Stimulated activated effector memory CD8-positive, alpha-beta T cell treated with anti-CD3 and anti-CD28 coated beads, Interleukin-12 subunit alpha, Interleukin-12 subunit beta, amount 100 ng/mL, for 72 hours (primary cell): ENCODE measurements at places on chromosomes 6 and 20.

DNA sequence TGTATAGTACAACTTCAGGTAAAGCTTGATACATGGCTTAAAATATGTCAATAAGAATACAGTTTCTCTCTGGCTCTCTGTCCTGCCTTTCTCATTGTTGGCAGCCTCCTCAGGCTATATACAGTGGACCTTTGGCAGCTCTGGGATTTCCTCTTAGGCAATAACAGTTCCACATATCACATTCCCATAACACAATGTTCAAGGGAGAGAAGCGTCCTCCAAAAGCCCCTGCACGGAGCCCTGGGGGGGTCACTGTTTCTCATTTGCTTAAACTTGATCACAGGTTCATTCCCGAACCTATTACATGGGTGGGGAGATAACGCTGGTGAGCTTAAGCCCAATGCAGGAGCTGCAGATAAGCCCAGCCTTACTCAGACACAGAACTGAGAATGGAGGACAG lies 4.4 kb upstream of the FLRT3 start:
- no peak for DNase-seq

GRCh38 chr6:163554663-163555062 lies 140.1 kb downstream of the QKI start:
- peak; percentile 32 for DNase-seq

- no peak for DNase-seq
These were observed 77.8 kb downstream of the NINL start for GRCh38 chr20:25507385-25508082.

GRCh38 chr6:81751388-81752083 lies 945 bp downstream of the TENT5A start:
- DNase-seq: peak; percentile 10

DNA sequence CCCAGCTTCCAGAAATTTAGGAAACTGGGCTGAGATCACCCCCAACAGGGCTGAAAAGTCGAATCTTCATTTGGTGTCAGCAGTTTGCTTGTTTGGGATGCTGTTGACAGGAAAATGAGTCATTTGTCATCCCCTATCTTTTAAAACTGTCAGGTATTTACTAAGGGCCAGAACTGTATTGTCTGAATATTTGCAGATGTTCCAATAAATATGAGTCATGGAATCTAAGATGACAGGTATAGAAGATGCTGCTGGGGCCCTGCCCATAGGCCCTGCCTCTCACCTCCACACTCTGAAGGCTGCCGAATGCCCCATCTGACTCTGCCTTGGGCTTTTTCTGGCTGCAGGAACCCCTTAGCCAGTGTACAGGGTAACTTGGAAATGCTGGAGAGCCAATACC lies 3.9 kb downstream of the ETV7 start:
- no peak for DNase-seq

GRCh38 chr6:9851006-9851405 lies 563.9 kb downstream of the TFAP2A start:
- no peak for DNase-seq

- DNase-seq: no peak
These were observed 50.5 kb downstream of the FHL5 start for GRCh38 chr6:96613291-96613999.

DNA sequence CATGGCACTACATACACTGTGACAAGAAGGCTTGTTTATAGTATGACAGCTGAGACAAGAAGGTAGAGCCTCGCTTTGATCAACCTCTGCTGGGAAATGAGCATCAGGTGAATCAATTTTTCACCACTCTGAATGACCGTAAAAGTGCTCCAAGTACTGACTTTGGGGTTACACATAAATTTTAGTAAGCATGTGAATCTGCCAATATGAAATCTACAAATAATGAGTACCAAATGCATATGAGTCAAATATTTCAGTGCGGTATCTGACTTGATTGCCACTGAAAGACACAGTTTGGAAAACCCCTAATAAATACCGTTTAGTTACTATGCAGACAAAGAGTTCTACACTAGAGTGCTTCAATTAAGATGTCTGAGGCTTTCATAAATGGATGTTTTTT lies 77.8 kb downstream of the ATG5 start:
- no peak for DNase-seq

GRCh38 chr6:114989279-114989964 lies 646.6 kb upstream of the HS3ST5 start:
- no peak for DNase-seq

- no peak for DNase-seq
These were observed 455.1 kb upstream of the HSF2 start for GRCh38 chr6:121944354-121944753.

DNA sequence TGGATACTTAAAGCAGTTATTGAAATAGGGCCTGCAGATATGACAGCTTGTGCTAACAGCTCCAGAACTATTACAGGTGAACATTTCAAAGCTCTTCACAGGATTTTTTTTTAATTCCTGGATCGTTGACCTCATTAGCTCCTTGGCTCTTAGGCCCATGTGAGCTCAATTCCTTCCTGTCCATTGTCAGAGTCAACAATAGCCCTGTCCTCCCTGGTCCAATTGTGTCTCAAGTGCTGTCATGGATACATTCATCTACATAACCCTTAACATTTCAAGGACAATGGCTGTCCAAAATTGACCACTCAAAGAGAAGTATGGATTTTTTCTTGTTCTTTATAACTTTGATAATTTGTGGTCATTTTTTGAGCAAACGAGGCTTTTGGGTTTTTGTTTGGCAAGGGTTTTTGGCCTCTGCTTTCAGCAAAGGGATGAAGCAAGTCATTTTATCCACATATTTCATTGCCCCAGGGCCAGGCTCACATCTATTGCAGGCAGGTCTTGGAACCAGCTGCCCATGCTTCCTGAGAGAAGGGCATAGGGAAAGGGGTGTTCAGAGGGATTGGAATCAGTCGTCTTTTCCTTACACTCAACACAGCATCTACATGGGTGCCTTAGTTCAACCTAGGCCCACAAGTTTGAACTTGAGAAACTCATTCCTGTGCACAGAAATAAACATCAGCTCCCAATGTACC lies 282.1 kb downstream of the TPBG start:
- DNase-seq: no peak

DNA sequence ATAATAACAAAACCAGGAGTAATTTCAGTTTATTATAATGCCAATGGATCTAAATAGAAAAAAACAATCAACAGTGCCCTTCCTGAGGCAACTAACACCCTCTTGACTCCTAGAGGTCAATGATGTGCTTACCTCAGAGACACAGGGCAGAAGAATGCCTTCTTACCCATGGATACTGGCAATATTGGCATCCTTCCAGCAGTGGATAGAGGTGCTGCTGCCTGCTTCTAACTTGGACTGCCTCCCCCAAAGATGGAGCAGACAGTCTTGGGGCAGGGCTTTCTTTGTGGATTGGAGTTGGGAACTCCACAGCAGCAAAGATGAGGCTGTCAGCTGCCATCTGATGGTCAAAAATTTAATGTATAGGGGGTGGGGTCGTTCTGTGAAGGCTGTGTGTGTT lies 78.7 kb downstream of the AK9 start:
- no peak for DNase-seq

DNA sequence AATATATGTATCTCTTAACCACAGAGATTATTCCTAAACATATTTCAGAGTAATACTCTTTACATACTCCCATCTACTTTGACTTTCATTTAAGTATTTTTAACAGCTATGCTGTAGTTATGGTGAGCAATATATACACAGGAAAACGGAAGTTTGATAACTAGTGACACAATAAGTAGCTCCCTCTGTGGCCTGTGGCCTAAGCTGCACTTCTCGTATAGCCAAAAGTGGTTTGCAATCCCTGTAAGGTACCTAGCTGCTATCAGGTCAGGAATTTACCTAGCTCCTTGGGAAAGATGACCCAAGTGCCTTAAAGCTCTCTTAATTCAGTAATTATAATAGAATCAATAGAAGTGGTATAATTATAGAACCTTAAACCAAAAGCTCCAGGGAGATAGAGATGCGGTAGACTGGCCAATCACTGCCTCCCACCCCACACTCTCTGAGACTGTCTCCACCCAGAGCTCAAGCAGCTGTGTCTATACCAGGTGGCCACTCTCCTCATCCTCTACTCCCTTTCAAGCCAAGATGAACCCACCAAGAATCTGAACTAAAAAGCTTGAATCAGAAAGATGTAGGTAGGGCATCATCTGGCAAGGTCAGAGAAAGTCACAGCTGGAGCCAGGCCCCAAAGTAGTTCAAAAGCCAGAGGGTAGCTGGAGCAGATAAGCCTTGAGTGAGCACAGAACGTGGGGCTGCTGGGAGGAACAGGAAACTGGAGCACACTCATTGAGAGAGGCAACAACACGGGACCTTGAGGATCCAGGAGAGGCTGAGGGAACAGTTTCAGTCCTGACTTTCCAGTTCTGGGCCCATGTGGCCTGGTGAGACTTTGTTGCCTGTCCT lies 84.9 kb upstream of the ASF1A start:
- DNase-seq: no peak

DNA sequence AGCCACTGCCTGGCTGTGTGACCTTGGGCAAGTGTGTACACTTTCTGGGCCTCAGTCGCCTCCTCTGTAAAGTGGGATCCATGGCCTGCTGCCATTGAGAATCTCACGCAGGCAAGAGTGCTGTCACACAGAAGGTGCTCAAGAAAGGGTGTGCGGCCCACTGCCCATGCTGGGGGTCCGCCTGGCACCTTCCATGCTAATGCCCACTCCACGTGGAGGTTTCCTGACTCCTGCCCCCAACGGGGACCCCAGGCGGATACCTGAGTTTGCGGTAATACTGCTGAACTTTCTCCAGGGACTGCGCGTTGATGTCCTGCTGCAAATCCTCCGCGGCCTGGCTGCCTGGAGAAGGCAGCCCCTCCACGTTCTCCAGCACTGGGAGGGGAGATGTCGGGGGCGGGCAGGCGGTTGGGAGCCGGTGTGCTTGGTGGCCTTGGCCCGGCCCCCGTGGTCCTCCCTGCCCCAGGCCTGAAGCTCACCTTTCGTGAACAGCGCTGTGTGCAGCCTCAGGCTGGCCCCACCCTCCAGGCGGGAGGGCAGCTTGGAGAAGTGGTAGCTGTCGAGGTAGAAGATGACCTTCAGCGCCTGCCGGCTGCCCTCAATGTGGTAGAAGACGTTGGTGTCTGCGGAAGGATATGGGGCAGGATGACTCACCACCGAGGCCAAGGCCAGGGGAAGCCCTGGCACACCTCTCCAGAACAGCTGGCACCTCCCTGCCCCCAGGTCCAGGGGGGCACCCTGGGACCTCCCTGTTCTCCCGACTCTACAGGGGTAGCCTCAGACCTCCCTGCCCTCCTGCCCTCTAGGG lies 195.6 kb downstream of the PREX1 start:
- DNase-seq: no peak

- DNase-seq: no peak
These were observed 197.2 kb upstream of the THEMIS start for GRCh38 chr6:128098000-128098581.

GRCh38 chr6:121639021-121639420 lies 203.6 kb downstream of the GJA1 start:
- DNase-seq: no peak

DNA sequence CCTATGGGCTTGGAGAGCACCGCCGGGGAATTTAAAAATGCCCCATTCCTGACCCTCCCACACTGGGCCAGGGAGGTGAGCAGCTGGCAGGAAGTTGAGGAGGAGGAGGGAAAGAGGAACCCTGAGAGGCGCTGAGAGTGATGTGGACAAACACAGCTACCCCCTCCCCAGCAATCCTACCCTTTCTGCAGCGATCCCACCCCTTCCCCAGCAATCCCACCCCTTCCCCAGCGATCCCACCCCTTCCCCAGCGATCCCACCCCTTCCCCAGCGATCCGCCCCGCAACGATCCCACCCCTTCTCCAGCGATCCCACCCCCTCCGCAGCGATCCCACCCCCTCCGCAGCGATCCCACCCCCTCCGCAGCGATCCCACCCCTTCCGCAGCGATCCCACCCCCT lies 111.6 kb downstream of the SYCP2 start:
- DNase-seq: no peak

DNA sequence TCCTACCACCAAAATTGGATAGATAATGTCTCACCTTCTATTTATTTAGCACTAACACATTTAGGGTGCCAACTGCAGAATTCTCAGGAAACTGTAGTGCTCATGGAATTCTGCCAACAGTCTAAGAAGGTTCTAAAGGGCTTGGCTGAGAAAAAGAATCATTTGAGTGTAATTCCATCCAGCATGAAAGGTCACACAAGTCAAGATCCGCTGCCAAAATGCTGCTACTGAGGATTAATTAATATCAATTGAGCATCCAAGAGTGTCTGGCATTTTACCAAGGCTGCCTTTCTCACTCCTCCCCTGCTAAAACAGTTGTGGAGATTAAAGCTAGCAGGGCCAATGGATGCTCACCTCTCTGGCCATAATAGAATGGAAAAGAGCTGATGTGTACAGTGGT lies 112.7 kb downstream of the FHL5 start:
- no peak for DNase-seq

DNA sequence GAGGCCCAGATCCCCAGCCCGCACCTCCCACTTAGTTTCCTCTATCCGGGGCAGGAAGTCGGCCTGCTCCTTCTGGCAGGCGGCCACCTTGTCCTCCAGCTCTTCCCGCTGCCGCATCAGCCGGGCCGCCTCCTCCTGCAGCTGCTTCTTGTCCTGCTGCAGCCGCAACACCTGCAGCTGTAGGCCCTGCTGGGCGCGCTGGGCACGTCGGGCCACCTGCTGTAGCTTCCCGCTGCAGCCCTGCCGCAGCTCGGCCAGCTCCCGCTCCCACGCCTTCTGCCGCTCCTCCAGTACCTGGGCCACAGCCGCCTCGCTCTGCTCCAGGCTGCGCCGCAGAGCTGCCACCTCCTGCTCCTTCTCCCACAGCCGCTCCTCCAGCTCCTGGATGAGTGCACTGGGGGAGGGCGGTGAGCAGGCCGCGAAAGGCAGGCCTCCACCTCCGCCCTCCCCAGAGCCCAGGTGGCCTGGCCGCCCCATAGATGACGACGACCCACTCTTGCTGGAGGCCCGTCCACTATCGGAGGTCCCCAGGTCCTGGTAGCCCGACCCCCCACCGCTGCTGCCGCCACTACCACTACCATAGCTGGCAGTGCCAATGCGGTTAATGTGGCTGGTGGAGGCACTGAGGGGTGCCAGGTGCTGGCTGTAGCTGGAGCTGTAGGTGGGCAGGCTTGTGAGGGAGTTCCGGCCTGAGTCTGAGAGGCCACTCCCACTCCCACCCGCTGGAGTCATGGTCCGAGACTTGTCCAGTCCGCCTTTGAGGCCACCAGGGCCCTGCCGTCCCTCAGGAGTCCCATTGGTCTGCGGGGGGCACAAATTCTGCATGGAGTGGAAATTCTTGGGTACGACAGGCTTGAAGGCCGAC lies 6.0 kb upstream of the FASTKD5 start:
- DNase-seq: no peak
